ENCODE measurements at places on chromosomes 4 and X.
A peak's percentile ranks its signal among the peaks of the same experiment; 100 is the strongest.

- DNase-seq, result no peak
Observed at GRCh38 chr4:77564231-77564630, 41.4 kb upstream of the CXCL13 start.

DNA sequence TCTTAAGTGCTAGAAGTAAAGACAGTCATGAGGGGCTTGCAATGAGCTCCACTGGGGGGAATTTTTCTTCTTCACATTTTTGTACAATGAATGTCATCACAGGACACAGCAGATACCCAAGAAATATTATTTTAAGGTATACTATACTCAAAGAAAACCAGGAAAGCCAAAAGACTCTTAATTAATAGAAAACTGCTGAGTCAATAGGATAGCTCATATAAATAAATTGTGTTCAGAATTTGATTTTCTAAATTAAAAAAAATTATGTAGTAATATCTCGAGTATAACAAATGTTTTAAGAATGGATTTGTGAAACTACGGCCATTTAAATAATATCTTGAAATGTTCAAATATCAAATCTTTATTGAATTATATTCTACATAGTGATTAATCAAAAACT, 25.7 kb upstream of the CXCL8 start:
- DNase-seq, result no peak

- no peak for DNase-seq
Observed at GRCh38 chr4:38581426-38582106, 82.4 kb upstream of the KLF3 start.

DNA sequence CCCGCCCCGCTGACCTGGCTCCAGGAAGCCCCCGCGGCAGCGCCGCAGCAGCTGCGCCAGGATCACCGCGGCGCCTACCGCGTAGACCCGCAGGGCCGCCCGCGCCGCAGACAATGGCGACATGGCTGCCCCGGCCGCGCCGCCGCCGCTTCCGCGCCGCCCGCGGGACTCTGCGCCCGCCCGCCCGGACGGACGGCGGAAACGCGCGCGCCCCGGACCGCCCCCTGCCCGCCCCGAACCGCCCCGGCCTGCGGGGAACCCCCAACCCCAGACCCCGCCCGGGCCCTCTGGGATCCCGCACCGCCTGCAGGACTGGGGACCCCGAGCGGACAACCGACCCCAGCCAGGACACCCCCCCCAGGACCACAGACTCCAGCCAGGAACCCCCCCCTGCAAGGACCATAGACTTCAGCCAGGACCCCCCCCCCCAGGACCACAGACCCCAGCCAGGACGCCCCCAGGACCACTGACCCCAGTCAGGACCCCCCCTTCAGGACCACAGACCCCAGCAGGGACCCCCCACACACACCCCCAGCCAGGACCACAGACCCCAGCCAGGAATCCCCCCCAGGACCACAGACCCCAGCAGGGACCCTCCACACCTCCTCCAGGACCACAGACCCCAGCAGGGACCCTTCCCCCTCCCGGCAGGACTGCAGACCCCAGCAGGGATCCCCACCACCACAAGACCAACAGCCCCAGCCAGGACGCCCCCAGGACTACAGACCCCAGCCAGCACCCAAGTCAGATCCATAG, at the start of the genes DHRSX and ZBED1:
Gene DHRSX, minus strand, starts transcription at position 174 of the 756 bp plus-strand sequence. Its CDS starts 51 bp downstream, at position 123.
Gene ZBED1, minus strand, starts transcription at position 174 of the 756 bp plus-strand sequence. CDS start 10,257 bp downstream, outside the sequence.
- DNase-seq, result peak; percentile 65
